ENCODE measurements at places on chromosomes 2 and 18.

GRCh38 chr2:23669413-23670244 lies 257.3 kb downstream of the ATAD2B start:
- DNase-seq = no peak

- no peak for DNase-seq
Measured at GRCh38 chr2:105404736-105405135, 5.9 kb upstream of the FHL2 start.

DNA sequence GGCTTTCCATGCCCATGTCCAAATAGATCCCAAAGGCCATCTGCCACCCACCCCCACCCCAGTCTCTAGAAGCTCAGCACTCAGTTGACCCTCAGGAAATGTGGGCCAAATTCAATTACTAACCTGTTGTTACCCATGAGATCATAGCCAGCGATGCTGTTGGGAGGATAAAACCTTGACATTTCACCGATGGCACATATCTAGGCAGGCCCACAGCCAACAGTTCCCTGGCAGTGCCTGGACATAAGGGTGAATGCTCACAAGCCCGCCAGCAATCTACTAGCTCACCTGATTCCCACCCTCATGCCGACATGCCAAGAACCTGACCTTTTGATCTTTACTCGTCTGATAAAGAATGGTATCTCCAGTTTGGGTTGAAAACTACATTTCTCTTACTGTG lies 11.8 kb upstream of the ACOXL start:
- DNase-seq = no peak

GRCh38 chr2:191049728-191050639 lies 36.0 kb upstream of the STAT1 start:
- DNase-seq = no peak

GRCh38 chr2:201621293-201621999 lies 21.9 kb downstream of the TMEM237 start:
- DNase-seq = no peak

GRCh38 chr2:75667884-75668283 lies 21.3 kb downstream of the MRPL19 start:
- no peak for DNase-seq

DNA sequence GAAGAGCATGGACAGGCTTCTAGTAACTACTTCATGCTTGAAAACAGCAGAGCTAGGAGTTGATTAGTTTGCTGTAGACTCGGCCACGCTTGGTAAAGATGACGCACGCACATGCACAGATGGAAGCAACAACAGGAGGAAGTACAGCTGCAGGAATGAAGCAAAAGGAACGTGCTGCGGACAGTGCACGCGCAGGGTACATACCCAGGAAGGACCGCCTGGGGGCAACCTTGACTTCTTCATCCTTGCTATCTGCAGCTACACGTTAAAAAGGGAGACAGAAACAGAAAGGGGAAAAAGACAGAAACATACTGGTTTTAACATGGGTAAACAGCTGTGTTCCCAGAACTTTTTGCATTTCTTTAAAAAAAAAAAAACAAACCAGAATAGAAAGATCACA lies 17.7 kb downstream of the SLC66A2 start:
- DNase-seq = no peak

- no peak for DNase-seq
Measured at GRCh38 chr2:148614322-148615049, 30.1 kb upstream of the EPC2 start.
